Left ventricle myocardium inferior (tissue), 1 donor: ENCODE measurements at places on chromosomes 3 and 15. TPM values are rescaled to one million over a fixed set of nuclear protein-coding genes. Genes with fewer than 3 reads are reported as not detected.

Gene BUB1B
- 0.85 TPM for total RNA-seq

Gene SERPINI2
- 0.41 TPM for total RNA-seq

Gene SHC4
- total RNA-seq: 3.3 TPM

DNA sequence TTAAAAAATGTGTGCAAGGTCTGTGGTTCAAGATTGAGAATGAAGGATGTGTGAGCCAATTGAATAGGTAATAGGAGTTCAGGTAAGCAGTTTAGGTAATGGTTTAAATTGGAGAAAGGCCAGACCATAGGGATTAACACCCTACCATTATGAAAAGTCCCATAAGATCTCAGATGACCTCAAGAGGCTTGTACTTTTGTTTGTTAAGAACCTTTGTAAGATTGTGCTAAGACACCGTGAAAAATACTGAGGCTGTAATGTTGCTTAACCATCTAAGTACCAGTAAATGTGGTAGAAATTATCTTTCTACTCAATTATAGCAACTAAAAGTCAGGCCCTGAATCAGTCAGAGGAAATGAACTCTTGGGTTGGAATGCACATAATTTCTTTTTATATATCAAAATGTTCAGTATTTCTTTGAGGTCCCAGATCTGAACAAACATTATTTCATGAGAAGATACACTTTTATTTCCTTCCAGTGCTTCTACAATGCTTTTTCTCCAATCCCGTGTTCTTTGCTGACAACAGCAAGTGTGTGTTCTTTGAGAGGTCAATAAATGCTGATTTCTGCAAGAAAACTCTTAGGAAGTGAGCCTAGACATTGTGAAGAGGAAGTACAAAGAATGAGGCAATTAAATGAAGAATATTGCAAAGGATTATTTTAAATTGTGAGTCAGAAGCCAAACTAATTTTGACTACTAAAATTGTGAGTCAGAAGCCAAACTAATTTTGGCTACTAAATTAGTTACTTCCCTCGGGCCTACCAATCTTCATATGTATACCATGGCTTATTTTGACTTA is 66.4 kb downstream of the TCF12 start:
- no peak for DNase-seq

DNA sequence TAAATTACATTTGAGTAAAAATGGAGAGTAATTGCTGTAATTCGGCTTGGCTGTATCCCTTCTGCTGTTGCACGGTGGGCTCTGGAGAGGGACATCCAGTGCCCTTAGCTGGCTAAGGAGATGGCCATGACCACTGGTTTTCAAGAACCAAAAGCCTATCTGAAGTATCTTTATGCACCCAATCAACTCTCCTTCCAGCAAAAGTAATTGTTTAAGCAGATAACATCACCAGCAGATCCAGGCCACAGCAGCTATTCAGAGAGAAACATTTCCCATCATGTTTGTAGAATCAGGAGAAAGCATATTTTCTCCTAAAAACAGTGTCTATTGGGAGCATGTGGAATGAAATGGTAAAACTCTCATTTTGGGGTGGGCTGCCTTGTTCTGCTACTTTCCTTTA is 514.5 kb upstream of the RGMA start:
- DNase-seq: no peak

- DNase-seq: no peak
Observed at GRCh38 chr3:71425491-71426071, 157.9 kb downstream of the FOXP1 start.

DNA sequence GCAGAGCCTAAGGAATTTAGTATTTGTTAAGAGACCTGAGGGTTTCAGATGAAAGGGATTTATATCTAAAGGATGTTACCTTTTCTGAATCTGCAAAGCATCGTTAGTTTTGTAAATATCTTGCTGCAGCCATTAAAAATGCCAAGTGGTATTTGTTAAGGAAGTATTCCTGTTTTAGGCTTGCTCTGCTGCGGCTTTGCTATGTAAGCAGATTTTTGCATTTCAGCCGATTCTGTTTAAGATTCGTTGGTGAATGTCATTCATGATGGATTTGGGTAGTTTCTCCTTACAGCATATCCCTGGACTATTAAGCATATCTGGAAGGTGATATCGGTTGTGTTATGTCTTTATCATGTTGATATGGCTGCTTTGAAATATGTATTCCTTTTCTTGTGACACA is 1.0 kb downstream of the USP8 start:
- DNase-seq: no peak

GRCh38 chr3:131555456-131555855 is 52.7 kb upstream of the MRPL3 start:
- no peak for DNase-seq

- peak; percentile 81 for DNase-seq
Observed at GRCh38 chr3:129305592-129306091, 27.0 kb downstream of the HMCES start.

GRCh38 chr3:156553705-156554356 is 1.1 kb downstream of the SSR3 start:
- DNase-seq: no peak

DNA sequence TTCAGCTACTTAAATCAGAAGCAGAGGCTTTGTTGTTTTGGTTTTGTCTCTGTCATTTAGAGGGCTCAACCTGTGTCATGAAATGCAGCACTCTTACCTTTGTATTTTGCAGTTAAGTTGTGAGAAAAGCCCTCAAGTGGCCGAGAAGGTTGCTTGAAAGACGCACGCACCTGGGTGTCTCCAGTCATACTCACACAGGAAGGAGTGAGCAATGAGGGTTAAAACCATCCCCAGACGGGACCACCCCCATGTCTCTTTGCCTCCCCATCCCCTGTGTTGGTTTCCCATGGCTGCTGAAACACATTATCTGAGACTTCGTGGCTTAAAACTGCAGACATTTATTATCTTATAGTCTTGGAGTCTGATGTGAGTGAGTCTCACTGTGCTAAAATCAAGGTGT is 376.1 kb upstream of the CFAP20DC start:
- DNase-seq: no peak
